ENCODE measurements at places on chromosomes 7 and 10.

DNA sequence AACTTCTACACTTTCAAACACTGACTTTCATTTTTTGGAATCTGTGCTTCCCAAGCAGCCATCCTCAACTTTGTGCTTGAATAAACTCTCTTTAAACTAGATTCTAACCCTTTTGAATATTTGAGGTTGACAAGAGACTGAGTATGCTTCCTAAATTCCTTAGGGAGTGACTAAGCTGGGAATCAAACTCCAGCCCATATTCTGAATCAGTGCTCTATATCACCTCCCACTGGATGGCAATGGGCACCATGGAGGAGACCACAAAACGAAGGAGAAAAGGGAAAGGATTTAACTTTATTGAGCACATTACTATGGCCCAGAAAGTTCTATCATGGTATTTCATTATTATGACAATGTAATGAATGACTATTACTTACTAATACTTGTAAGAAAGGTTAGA, 17.2 kb upstream of the SLC26A4 start:
- DNase-seq = no peak

- no peak for DNase-seq
Measured at GRCh38 chr7:13327669-13328068, 640.2 kb downstream of the ARL4A start.

- DNase-seq = peak; percentile 88
Measured at GRCh38 chr10:91596825-91597196, 36.1 kb downstream of the PPP1R3C start.

- no peak for DNase-seq
Measured at GRCh38 chr10:61000769-61001730, 57.1 kb upstream of the RHOBTB1 start.

DNA sequence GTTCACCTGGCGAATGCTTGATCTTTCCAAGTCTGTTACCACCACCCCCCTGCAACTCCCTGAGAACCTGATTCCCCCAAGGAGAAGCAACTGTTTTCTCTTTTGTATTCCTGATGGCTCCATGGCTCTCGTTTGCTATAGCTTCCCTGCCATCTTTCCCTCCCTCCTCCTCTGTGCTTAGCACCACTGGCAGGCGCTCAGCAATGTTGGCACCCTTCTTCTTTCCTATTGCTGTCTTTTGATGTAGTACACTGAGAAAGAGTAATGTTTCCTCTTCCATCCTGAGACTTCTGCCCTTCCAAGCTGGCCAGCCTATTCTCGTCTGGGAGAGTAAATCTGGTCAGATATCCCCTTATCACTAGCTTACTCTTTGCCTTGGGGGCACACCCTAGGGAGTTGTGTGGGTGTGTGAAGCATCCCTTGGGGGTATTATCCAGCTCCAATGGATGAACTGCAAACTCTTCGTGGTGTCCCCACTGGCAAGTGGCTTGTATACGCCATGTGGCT, 74.0 kb downstream of the BMPER start:
- DNase-seq = no peak

DNA sequence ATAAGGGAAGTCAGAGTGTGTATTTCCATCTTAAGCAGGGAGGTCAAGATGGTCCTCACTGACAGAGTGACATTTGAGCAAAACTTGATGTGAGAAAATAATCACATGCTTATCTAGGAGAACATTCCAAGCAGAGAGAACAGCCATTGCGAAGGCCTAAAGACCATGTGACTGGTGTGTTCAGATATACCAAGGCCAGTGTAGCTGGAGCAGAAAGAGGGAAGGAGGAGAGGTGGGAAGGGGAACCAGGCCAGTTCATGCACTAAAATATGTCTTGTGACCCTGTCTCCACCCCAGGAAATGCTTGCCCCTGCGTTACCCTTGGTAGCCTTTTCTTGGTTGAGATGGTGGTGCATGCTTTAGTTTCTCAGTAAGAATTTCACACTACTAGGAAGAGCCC, 77.4 kb downstream of the CACNB2 start:
- no peak for DNase-seq

DNA sequence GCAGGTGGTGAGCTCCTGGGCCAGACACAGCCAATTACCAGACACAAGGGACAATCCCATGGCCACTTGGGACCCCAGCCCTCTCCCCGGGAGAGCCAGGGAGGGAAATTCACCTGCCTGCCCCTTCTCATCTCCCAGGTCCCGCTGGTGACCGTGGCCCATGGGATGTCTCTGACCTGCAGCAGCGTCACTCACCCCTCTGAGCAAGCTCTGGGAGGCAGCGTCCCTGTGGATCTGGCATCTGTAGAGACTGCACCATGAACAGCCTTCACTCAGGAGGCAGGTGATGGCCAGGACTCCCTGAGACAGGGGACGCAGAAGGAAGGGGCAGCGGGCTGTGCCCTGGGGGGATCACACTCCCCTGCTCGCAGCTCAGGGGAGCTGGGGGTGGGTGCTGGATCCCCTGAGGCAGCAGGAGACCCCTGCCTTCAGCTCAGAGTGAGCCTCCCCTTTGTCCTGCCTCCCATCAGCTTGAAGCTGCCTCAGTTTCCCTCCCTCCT, 90.8 kb downstream of the FOXL3 start:
- no peak for DNase-seq

GRCh38 chr10:6035931-6036575, 26.1 kb downstream of the IL2RA start:
- no peak for DNase-seq

- DNase-seq = no peak
Measured at GRCh38 chr7:157925383-157925875, 588.6 kb downstream of the DNAJB6 start.

DNA sequence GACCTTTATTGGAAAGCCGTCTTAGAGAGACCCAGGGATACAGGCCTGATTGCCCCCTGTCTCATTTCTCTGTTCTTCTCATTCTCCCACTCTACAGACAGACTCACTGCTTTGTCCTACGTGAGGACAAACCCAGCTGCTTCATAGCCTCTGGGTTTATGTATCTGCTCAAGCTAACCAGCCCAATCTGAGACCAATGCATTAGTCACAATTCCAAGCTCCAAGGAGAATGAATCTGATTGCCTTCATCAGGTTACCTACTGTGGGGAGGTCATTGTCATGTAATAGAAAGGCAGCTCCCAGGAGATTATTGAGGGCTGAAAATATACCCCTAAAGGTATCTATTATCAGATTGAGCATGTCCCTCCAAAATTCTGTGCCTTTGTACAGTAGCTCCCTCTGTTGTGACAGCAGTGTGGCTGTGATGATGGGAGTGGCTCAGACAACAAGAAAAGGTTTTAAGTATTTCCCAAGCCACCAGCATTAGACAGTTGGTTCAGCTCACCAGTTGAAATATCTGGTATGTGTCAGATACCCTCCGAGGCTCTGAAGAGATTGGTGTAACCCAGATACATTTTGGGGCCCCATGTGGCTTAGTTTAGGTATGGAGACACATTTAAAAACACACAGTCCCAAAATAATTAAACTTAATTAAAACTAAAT, 123.1 kb upstream of the EEPD1 start:
- no peak for DNase-seq

DNA sequence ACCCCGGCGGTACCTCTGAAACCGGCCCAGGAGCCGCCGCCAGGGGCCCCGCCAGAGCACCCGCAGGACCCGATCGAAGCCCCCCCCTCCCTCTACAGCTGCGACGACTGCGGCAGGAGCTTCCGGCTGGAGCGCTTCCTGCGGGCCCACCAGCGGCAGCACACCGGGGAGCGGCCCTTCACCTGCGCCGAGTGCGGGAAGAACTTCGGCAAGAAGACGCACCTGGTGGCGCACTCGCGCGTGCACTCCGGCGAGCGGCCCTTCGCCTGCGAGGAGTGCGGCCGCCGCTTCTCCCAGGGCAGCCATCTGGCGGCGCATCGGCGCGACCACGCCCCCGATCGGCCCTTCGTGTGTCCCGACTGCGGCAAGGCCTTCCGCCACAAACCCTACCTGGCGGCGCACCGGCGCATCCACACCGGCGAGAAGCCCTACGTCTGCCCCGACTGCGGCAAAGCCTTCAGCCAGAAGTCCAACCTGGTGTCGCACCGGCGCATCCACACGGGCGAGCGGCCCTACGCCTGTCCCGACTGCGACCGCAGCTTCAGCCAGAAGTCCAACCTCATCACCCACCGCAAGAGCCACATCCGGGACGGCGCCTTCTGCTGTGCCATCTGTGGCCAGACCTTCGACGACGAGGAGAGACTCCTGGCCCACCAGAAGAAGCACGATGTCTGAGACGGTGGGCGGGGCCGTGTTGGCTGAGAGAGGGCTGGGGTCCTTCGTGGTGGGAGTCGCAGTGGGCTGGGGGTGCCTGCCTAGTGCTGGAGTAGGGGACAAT, 3.8 kb downstream of the REPIN1 start:
- DNase-seq = no peak

GRCh38 chr7:47601119-47601880, 19.4 kb upstream of the TNS3 start:
- DNase-seq = no peak

- DNase-seq = no peak
Measured at GRCh38 chr10:44178281-44178680, 206.6 kb downstream of the CXCL12 start.

GRCh38 chr7:44291733-44292419, 33.5 kb downstream of the CAMK2B start:
- DNase-seq = no peak

GRCh38 chr7:4712281-4713182, 30.4 kb downstream of the FOXK1 start:
- peak; percentile 21 for DNase-seq

DNA sequence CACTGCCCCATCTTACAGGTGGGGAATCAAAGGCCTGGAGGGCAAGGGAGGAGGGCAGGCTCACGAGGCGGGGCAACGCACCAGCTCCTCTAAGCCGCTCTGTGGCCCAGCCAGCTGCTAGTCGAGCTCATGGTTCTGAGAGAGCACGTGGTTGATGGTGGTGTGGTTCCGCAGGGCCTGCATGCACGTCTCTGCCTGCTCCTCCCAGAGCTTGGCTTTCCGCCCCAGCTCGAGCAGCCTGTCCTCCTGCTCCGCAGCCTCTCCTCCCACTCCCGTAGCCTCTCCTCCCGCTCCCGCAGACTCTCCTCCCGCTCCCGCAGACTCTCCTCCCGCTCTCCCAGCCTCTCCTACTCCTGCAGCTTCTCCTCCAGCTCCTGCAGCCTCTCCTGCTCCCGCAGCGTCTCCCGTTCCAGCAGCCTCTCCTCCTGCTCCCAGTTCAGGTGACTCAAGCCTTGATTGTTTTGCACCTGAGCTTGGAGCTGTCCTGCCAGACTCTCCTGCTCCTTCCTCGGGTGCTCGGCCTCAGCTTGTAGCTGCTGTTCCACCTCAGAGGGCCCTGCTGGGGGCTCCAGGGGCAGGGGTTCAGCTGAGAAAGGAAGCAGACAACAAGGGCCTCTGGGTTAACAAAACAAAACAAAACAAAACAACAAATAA, 19.1 kb upstream of the MTPAP start:
- DNase-seq = no peak

DNA sequence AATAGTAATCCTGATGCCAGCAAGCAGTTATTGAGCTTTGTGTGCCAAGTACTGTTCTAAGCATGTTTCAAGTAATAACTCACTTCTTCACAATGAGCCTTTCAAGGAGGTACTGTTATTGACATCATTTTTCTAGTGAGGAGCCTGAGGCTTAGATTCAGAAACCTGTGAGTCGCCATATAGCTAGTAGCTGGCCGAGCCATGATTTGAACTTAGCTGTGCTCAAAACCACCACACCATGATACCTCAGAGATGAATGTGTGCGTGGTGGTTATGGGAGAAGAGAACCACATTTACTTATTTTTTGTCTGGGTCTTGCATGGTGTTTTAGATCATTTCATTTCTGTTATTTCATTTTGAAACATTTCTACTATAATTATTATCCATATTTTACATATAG, 578.9 kb downstream of the AUTS2 start:
- DNase-seq = no peak

DNA sequence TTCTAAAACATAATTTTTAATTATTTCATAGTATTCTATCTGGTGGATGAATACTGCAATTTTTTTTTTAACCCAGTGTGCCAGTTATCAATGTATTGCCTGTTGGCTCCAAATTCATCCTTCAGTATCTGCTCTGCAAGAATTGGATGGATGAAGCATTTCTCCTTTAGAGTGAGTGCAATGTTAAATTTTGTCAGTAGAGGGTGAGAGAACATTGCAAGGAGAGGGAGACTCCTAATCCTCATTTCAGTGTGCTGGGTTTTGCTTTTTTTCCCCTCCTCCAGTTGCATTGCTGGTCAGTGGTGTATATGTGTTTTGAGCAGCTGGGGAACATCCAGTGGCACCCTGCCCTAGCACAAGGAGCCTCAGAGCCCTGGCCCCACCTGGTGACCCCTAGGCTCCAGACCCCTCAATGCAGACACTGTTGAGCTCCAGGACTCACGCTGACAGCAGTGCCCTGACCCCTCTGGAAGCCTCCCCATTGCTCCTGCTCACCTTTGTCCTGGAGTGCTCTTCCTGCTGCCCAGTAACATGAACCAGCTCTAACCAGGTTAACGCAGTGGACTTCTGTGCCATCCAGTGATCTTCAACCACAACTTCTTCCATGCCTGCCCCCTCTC, 199.4 kb downstream of the USP6NL start:
- DNase-seq = no peak

DNA sequence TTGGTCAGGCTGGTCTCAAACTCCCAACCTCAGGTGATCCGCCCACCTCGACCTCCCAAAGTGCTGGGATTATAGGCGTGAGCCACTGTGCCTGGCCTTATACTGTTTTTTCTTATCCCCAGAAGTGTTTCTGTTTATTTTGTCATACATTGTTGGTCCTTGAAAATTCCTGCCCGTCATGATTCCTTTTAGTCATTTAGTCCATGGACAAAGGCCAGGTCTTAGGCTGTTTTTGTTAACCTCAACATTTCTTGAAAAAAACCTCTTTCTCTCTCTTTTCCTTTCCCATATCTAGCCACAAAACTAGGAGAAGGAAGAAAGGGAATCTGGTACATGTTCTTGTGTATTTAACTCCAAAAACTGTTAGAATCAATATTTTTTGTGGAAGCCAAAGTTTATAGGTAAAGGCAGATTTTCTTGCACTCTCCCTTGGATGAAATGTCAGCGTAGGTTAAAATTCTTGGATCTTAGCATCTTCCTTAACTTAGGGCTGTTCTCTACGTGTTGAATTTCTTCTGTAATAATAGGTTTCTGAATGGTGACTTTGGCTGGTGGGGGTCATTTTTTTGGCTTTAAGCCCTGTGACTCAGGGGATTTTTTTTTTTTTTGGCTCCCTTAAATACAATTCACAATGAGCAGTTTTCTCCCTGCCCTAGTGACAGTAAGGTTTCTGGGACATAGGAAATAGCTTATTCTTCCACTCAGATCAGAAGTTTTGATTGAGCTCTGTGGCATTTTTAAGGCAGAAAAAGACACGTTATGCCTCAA, 500.8 kb downstream of the AUTS2 start:
- no peak for DNase-seq

- DNase-seq = no peak
Measured at GRCh38 chr7:33632322-33632721, 273.0 kb upstream of the BMPER start.

Data from fibroblast of the conjunctiva (primary cell).